ENCODE measurements at places on chromosomes 16 and 17.

DNA sequence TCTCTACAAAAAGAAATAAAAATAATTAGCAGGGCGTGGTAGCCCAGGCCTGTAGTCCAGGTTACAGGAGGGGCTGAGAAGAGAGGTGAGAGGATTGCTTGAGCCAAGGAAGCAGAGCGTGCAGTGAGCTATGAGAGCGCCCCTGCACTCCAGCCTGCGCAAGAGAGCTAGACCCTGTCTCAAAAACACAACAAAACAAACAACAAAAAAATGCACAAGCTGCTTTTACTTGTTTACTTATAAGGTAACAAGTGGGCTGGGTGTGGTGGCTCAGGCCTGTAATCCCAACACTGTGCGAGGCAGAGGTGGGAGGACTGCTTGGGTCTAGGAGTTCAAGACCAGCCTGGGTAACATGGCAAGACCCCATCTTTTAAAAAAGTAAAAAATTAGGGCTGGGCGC is 1.7 kb downstream of the CYTH1 start:
- H3K27ac ChIP-seq: peak overlapping the region; percentile 66
- peak overlapping the region; percentile 100 for H3K4me3 ChIP-seq
- H3K4me1 ChIP-seq: no peaks in the 10 kb centered on the region
- H3K36me3 ChIP-seq: no peaks in the 10 kb centered on the region
- no peaks in the 10 kb centered on the region for H3K27me3 ChIP-seq
- ATAC-seq: no peak

DNA sequence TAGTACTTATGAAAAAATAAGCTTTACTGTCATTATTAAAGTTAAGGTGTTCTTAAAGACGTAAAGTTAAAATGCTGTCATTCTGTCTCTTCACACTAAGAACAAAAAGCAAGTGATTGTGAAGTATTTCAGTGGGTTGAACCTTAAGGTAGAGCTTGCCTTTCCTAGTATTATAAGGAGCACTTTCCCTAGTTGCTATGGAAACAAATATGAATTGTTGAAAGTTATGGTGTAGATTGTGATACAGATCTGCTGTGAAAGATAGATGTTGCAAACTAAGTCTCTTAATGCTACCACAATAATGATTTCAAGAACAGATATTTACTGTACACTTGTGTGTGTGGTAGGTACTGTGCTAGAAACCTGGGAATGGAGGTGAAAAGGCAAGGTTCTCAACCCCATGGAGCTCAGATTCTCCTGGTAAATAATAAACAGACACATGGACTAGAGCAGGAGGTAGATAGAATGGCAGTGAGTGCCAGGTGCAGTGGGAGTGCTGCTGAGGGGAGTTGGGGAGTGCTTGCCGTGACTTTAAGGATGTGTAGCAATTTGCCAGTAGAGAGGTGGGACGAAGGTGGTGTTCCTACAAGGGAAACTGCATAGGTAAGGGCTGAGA is 34.7 kb downstream of the MRTFB start:
- no peak for ATAC-seq
- no peak overlapping the region for H3K4me3 ChIP-seq
- H3K27ac ChIP-seq: no peak overlapping the region
- H3K27me3 ChIP-seq: no peaks in the 10 kb centered on the region
- no peaks in the 10 kb centered on the region for H3K36me3 ChIP-seq
- peaks cover 32% of the 10 kb centered on the region for H3K4me1 ChIP-seq

- no peak for ATAC-seq
- H3K4me3 ChIP-seq: no peak overlapping the region
- no peaks in the 10 kb centered on the region for H3K36me3 ChIP-seq
- H3K27me3 ChIP-seq: peaks cover 13% of the 10 kb centered on the region
- H3K27ac ChIP-seq: no peak overlapping the region
Observed at GRCh38 chr16:68396481-68396880, 51.8 kb downstream of the SMPD3 start.

DNA sequence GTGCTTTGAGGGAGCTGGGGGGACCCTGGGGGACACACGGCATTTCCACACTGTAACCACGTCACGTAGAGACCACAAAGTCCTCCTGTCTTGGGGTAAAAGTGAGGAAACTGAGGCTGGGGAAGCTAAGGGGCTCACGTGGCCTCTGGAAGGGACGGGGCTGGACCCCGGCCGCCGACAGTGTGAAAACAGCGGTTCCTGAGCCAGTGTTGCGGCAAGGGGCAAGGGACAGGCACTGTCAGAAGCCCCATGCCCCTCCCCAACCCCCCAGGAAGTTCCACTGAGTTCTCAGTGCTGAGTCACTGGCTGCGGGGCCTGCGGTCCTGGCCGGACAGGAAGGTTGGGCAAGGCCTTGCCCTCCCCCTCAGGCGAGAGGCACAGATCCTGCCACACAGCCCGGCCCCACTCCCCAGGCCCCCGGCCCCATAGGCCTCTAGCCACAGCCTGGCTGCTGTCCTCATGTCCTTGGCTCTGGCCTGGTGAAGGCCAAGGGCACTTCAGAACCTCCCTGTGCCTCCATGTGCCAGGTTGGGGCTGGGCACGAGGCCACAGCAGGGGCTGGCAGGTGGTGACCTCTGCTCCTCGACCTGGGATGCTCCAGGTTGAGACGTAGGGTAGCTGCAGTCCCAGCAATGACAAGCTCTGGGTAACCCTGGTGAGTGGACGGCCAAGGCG is 5.0 kb upstream of the CCDC57 start:
- H3K4me1 ChIP-seq: no peaks in the 10 kb centered on the region
- H3K4me3 ChIP-seq: no peak overlapping the region
- ATAC-seq: peak; percentile 32
- H3K27ac ChIP-seq: peak overlapping the region; percentile 75

DNA sequence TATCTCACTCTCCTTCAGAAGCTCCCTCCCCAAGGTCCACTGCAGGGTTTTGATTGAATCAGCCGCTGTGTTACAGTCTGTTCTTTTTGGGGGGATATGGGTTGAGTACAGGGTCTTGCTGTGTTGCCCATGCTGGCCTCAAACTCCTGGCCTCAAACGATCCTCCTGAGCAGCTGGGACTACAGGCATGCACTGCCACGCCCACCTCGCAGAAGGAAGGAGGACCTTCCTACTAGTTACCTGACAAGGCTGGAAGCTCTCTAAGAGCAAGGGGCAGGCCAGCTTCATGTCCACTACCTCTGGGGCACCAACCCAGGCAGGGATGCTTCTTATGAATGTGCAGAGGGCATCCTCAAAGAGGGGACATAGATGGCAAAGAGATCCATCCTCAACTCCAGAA is 1.9 kb upstream of the MMP28 start:
- no peaks in the 10 kb centered on the region for H3K36me3 ChIP-seq
- H3K27ac ChIP-seq: no peak overlapping the region
- ATAC-seq: no peak
- peaks cover 5% of the 10 kb centered on the region for H3K27me3 ChIP-seq

DNA sequence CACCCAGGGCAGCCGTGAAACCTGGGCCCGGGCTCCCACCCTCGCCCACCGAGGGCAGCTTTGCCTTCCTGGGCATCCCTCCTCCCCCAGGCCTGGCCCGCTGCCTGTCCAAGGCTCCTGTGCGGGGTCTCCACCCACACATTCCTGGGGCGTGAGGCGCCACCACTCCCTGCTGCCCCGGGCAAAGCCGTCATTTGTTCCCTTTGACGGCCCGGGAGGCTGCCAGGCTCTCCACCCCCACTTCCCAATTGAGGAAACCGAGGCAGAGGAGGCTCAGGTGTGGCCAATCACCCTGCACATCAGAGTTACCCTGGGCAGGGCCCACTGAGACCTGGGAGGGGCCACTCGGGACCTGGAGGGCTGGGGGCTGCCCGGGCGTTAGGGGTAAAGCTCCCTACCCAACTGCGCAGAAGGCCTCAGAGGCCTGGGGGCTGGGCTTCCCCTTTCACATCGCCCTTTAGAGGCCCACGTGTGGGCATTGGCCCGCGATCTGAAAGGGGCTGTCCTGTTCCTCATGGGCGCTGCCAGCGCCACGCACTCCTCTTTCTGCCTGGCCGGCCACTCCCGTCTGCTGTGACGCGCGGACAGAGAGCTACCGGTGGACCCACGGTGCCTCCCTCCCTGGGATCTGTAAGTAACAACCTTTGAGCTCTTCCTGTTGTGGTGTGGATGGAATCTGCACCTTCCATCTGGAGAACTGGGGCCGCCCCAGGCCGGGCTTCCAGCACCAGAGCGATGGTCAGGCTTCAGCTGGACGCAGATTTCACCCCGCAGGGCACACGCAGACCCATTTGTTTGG is at the start of gene MSLN:
TSS of gene MSLN (plus strand) at position 190 of the 799 bp plus-strand sequence. CDS start 1,947 bp downstream, outside the sequence.
- no peaks in the 10 kb centered on the region for H3K36me3 ChIP-seq
- peaks cover 57% of the 10 kb centered on the region for H3K27me3 ChIP-seq
- no peaks in the 10 kb centered on the region for H3K4me1 ChIP-seq

- no peak overlapping the region for H3K27ac ChIP-seq
- no peaks in the 10 kb centered on the region for H3K27me3 ChIP-seq
- peaks cover 13% of the 10 kb centered on the region for H3K4me1 ChIP-seq
Observed at GRCh38 chr17:57025876-57026275, 47.9 kb downstream of the SCPEP1 start.

- H3K4me1 ChIP-seq: peaks cover 6% of the 10 kb centered on the region
- peaks cover 18% of the 10 kb centered on the region for H3K36me3 ChIP-seq
- H3K27ac ChIP-seq: peak overlapping the region; percentile 99
- H3K4me3 ChIP-seq: peak overlapping the region; percentile 80
- ATAC-seq: no peak
- H3K27me3 ChIP-seq: no peaks in the 10 kb centered on the region
Observed at GRCh38 chr16:28924399-28924761, 658 bp downstream of the RABEP2 start.

DNA sequence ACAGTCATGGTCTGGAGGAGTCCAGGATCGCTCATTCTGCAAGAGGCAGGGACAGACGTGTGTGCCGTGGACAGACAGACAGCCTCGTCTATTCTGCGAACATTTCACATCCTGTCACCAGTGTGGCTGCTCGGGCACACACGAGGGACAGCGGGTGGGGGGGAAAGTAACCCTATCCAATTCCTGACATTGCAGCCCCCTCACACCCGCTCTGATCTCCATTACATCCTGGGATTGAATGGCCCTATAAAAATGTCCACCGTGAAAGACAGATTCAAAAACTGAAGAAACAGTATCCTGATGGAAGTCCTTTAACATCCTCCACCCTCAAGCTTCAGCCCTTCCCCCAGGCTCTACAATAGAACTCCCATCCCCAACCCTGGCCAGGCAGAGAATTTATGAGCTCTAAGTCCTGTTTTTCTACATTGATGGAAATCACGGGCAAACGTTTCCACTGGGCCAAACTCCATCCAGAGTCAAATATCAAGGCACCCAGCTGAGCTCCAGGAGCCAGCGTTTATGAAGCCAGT is 39.4 kb downstream of the HS3ST3A1 start:
- no peak for ATAC-seq
- H3K27me3 ChIP-seq: no peaks in the 10 kb centered on the region
- no peaks in the 10 kb centered on the region for H3K4me1 ChIP-seq
- no peak overlapping the region for H3K4me3 ChIP-seq
- H3K36me3 ChIP-seq: no peaks in the 10 kb centered on the region

DNA sequence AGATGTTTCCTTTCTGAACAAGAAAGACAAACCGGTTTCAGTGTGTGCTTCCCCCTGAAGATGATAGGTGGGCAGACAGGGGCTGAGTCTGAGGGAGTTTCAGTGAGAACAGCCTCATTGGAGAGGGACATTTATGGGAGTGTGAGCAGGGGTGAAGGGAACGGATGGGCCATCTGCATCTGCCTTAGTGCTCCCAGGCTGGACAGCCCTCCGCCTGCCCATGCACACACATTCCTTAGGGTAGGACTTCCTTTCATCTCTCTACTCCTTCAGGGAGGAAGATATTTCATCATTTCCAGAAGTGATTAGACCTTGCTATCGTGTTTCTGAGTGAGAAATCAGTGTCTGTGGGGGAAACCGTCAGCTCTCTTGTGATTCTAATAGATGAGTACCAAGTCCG is 3.8 kb downstream of the SHISA6 start:
- H3K27ac ChIP-seq: no peak overlapping the region
- H3K27me3 ChIP-seq: peaks cover 90% of the 10 kb centered on the region
- H3K4me1 ChIP-seq: peaks cover 15% of the 10 kb centered on the region
- no peak overlapping the region for H3K4me3 ChIP-seq
- no peaks in the 10 kb centered on the region for H3K36me3 ChIP-seq

- no peak overlapping the region for H3K4me3 ChIP-seq
- ATAC-seq: no peak
- no peaks in the 10 kb centered on the region for H3K4me1 ChIP-seq
- H3K27ac ChIP-seq: no peak overlapping the region
Observed at GRCh38 chr16:22174642-22175041, 12.3 kb downstream of the SDR42E2 start.

DNA sequence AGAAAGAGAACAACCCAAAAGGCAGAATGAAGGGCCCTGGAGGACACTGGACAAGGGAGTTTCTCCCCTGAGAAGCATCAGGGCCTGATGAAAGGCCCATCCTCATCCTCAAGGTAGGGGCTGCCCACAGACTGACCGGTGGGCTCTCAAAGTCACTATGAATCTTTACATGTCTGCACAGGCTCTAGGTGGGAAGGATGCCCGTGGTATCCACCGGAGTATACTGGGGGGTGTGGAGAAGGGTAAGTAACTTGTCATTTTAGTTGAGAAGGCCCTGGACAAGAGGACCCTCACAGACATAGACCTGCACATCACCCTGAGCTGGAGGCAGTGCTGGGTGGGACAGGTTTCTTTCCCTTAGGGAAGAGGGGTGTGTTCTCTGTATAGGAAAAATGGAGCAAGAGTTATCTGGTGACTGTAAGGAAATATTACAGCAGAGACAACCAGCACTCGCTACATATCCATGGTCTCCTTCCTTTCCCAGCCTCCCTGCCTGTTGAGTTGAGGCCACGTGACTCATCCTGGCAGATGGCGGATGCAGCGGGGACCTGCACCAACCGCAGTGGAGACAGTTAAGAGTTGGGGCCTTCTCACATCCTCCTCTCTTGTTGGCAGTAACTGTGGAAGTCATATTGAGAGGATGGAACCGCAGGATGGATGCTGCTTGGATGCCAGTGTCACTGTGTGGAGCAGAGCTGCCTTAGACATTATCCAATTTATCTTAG is 45.6 kb upstream of the KCNJ12 start:
- no peak for ATAC-seq
- no peak overlapping the region for H3K27ac ChIP-seq
- H3K4me3 ChIP-seq: no peak overlapping the region
- H3K27me3 ChIP-seq: no peaks in the 10 kb centered on the region
- no peaks in the 10 kb centered on the region for H3K4me1 ChIP-seq
